ENCODE measurements at places on chromosomes 11 and 22.

GRCh38 chr11:85745626-85746025 is 59.6 kb upstream of the CCDC89 start:
- no peak for DNase-seq

GRCh38 chr11:12117611-12118010 is 7.2 kb downstream of the MICAL2 start:
- no peak for DNase-seq

DNA sequence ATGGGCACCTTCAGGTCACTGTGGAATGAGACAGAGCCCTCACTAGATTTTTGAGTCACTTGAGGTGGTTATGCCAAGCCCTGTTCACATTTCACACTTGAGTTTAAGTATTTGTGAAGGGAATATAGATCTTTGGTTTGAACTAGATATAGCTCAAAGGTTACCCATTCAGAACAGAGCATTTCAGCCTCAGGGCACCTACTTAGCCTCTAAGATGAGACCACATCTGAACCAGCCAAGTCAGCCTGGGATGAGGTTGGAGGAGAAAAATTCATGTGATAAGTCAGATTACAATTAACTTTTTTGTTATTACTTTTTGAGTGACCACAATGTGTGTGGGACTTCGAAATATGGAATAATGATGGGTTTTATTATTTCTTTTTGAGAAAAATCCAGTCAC is 127.8 kb downstream of the TEAD1 start:
- DNase-seq = no peak

- no peak for DNase-seq
Measured at GRCh38 chr11:75852406-75853017, 37.5 kb downstream of the UVRAG start.

- no peak for DNase-seq
Measured at GRCh38 chr11:126720539-126721235, 279.9 kb downstream of the KIRREL3 start.
